ENCODE measurements at places on chromosomes 2 and 18. TPM values are rescaled to one million over a fixed set of nuclear protein-coding genes. Genes with fewer than 3 reads are reported as not detected.

Gene MERTK
- total RNA-seq: 0.49 TPM

Gene IRS1
- 10.5 TPM for total RNA-seq

Gene CPLX4
- not detected for total RNA-seq

Gene UGT1A8
- not detected for total RNA-seq

Gene TMEM198
- 6.3 TPM for total RNA-seq

Gene FBXO48
- total RNA-seq: 1.7 TPM

Gene GPATCH11
- total RNA-seq: 5.9 TPM

Gene SERPINB11
- not detected for total RNA-seq

Gene CACNB4
- total RNA-seq: 0.49 TPM

Gene CNDP1
- not detected for total RNA-seq

Gene FZD7
- total RNA-seq: 1.1 TPM

Gene CAPN14
- not detected for total RNA-seq

Gene NOL4
- not detected for total RNA-seq

Gene CYBRD1
- 8.9 TPM for total RNA-seq

Gene LHCGR
- not detected for total RNA-seq

Gene TNFRSF11A
- 3.0 TPM for total RNA-seq

Gene TCF23
- not detected for total RNA-seq

Gene MAP3K19
- total RNA-seq: not detected

Gene SULT6B1
- total RNA-seq: not detected

Gene ALS2
- 20.7 TPM for total RNA-seq

Gene HAUS1
- 21.6 TPM for total RNA-seq

Gene RETSAT
- 59.2 TPM for total RNA-seq

Gene CD8B2
- total RNA-seq: not detected

Gene SLC30A3
- not detected for total RNA-seq

Gene RSAD2
- 0.09 TPM for total RNA-seq

Gene CCNT2
- 39.3 TPM for total RNA-seq

Gene CELF4
- not detected for total RNA-seq

Gene IL18R1
- total RNA-seq: 3.5 TPM

Gene RBKS
- 9.9 TPM for total RNA-seq

All from MCF 10A (cell line).